ENCODE measurements at places on chromosomes 1 and 21.
A peak's percentile ranks its signal among the peaks of the same experiment; 100 is the strongest.

DNA sequence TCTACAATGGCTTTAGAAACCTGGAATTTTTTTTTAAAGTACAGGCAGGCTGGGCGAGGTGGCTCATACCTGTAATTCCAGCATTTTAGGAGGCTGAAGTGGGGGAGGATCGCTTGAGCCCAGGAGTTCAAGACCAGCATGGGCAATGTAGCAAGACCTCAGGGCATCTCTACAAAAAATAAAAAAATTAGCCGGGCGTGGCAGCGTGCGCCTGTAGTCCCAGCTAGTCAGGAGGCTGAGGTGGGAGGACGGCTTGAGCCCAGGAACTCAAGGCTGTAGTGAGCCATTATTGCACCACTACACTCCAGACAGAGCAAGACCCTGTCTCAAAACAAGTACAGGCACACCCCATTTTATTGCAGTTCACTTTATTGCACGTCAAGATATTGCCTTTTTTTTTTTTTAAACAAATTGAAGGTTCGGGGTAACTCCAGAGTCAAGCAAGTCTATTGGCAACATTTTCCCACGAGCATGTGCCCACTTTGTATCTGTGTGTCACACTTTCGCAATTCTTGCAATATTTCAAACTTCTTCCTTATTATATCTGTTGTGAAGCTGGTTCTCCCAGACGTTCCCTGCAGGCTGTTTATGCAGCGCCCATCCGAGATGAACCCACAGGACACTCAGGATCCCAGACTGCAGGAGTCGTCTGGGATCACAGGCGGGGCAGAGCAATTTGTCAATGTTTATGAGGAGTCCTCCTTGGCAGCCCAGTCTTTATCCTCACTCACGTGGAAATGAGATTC is 4.7 kb downstream of the HES2 start:
- no peak for DNase-seq

GRCh38 chr1:161138431-161138830 is 6.0 kb upstream of the DEDD start:
- no peak for DNase-seq

- DNase-seq, result no peak
Observed at GRCh38 chr1:62781841-62782543, 1.9 kb upstream of the ATG4C start.

DNA sequence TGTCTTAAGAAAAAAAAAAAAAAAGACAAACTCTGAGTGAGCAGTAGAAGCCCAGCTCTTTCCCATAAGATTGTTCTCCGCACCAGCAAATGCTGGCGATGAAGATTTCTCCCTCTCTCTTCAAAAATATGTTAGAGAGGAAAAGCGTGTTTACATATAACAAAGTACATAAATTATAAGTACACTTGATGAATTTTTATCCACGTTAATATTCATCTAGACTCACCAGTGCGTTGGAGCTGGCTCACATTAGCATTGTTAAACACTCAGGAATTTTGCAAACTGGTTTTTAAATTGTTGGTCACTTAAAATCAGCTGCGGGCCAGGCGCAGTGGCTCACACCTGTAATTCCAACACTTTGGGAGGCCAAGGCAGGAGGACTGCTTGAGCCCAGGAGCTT is 56.0 kb downstream of the RUNX3 start:
- peak; percentile 34 for DNase-seq

DNA sequence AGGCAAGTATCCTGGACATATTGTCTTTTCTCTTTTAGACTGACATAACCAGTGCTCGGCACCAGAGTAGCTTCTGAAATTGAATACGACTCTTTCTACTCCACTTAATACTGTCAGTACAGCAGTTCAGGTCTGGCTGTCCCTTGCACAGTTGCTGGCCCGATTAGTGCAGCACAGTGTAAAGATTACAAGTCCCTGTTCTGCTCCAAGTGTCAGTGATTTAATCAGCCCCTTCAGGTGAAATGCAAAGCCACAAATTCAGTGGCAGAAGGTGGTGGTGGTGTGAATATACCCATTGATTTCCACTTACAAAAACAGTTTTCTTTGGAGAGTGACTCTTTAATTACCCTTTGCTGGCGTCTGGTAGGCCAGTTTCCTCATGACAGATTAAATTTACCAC is 545.4 kb downstream of the ADGRL2 start:
- no peak for DNase-seq

GRCh38 chr1:43559714-43560113 is 29.0 kb downstream of the PTPRF start:
- DNase-seq, result no peak

DNA sequence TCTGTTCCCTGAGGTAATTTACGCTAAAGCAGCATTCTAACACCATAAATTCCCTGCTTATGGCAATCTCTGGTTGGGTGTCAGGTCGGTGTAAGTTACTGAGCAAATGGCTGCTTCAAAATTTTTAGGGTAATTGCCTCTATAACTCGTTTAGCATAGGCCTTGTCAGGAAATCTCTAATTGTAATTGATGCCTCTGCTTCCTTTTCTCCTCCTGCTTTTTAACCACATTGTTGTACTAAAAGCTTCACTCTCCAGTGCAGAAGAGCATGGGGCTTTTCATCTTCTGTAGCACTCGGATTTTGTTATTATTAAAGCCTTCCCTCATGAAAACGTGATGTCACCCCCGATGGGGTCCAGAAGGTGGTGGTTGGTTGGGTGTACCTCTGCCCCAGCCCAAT is 141.6 kb upstream of the NBPF11 start:
- no peak for DNase-seq

DNA sequence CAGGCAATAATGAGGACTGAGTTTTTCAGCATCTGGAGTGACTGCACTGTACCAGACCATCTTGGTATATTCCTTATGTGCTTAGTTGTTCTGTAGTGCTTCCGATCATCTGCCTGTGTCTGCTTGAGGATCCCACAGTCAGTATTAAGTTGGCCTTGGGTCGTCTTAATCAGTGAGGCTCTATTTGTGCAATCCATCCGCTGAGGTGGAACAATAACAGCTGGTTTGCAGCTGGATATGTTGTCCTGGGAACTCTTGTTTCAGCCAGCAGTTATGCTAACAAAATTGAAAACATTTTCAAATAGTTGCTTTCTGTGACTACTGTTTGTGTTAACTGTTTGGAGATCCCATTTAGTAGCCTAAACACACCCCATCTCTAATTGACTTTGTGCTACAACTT is 73.7 kb downstream of the LAMC1 start:
- DNase-seq, result no peak

GRCh38 chr1:186152227-186152619 is 222.8 kb downstream of the TPR start:
- no peak for DNase-seq

GRCh38 chr21:46325073-46325912 is 1.3 kb downstream of the PCNT start:
- DNase-seq, result no peak

DNA sequence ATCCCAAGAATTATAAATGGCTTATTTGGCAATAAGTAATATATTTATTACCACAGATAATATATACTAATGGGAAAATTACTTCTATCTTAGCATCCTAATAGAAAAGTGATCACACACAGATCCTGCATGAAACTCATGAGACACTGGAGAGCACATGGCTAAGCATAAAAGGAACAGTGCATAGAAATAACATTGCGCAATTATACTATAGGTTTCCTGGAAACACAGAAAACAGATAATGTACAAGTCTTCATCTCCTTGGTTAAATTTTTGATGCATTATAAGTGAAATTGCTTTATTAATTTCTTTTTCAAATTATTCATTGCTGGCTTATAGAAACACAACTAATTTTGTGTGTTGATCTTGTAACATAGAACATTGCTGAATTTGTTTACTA is 210.4 kb downstream of the USH2A start:
- DNase-seq, result no peak

GRCh38 chr21:15809065-15809464 is 79.3 kb downstream of the USP25 start:
- no peak for DNase-seq

DNA sequence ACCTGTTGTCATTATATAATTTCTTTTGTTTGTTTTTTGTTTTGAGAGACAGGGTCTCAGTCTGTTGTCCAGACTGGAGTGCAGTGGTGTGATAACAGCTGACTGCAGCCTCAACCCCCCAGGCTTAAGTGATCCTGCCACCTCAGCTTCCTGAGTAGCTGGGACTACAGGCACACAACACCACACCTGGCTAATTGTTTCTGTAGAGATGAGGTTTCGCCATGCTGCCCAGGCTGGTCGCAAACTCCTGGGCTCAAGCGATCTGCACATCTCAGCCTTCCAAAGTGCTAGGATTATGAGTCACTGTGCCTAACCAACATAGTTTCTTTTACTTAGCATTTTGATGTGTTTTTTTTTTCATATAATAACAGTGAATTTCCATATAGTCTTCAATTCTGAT is 50.4 kb upstream of the FCRL4 start:
- no peak for DNase-seq

DNA sequence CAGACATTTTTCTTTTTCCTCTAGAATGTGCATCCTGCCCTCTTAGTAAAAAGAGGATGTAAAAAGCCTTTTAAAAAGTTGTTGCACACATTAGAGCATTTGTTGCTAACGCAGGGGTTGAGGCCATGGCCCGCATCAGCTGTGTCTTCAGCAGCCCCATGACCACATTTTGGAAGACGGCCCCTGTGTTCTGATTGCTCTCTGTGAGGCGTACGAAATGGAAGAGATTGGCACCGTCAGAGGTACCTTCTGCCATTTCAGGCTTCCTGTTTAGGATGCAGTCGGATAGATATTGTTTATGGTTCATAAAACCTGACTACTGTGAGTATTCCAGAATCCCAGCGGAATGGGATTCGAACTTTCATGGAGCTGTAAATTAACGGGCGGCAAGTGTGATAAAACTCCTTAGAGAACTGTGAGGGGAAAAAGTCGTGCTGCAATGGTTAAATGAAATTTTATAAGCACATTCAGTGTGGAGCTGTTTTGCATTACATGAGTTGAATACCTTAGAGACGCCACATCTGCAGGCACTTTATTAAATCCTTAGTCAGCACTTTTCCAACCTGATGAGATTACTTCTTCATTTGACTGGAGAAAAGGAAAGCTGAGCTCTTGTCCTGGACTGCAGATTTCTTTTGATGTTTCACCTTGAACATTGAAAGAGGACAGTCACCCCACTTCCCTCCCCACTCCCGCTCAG is 273.9 kb downstream of the TM2D1 start:
- DNase-seq, result no peak

- no peak for DNase-seq
Observed at GRCh38 chr1:178921499-178921898, 50.6 kb upstream of the ANGPTL1 start.

GRCh38 chr1:38000529-38001455 is 4.5 kb downstream of the FHL3 start:
- no peak for DNase-seq

GRCh38 chr1:31957701-31958674 is 19.8 kb upstream of the PTP4A2 start:
- no peak for DNase-seq

DNA sequence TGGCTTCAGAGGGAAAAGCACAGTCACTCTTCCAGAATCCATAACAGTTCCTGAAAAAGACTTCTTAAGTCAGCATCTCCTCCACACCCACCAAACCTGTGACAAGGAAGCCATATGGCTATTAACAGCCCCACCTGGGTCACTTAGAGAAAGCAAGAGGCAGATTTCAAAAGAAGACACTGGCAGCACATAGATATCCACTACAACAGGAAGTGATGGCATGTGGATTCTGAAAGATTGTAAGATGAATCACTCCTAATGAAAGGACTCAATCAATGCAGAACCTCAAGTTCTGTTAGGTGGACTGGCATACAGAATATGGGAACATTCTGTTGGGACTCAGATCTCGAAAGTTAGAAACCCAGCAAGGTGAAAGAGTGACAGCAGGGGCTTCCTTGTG is 365.9 kb downstream of the TGFB2 start:
- no peak for DNase-seq

GRCh38 chr1:178625695-178626094 is 99.3 kb upstream of the RALGPS2 start:
- no peak for DNase-seq

- no peak for DNase-seq
Observed at GRCh38 chr1:232754930-232755329, 50.3 kb upstream of the MAP10 start.

DNA sequence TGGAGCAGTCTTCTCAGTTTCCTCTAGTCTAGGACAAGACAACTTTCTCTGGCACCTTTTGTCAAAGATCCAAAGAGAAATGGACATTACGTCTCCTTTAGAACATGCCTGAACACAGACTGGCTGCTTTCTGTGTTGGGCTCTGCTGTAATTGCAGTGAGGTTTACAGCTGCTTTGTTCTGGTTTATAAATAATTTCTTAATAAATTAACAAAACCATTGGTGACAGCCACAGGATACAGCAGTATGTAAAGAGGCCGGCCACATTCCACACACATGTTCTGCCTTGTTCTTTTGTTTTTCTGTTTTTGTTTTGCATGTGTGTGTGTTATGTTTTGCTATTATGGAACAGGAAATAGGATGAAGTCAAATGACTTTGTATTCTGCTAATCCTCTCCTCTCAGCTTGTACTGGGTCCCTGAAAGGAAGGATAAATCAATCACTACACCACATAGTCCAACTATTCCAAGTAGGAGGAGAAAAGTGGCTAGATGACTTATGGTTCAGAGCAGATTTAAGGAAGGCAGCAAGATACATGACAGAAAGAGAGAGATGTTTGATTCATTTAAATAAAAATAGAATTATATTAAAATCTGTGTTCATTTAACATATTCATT is 161.5 kb upstream of the ESRRG start:
- no peak for DNase-seq

DNA sequence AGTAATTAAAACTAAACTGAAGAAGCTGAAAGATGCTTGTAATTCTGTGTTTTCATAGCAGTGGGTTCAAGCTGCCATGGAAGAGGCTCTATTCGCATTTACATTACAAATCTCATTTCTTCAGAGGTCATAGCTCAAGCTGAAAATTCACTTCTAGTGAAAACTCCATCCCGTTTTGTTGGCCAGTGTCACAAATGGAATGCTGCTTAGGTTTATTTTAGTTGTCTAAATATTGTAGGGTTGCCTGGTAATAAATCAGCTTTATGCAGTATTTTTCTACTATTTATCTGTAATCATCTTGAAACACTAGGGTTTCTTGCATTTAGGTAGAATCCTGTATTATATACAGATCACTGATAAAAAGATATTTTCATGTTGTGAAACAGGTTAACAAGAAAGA is 240.6 kb downstream of the PTBP2 start:
- no peak for DNase-seq

- no peak for DNase-seq
Observed at GRCh38 chr1:30272277-30273020, 450.9 kb downstream of the MATN1 start.

DNA sequence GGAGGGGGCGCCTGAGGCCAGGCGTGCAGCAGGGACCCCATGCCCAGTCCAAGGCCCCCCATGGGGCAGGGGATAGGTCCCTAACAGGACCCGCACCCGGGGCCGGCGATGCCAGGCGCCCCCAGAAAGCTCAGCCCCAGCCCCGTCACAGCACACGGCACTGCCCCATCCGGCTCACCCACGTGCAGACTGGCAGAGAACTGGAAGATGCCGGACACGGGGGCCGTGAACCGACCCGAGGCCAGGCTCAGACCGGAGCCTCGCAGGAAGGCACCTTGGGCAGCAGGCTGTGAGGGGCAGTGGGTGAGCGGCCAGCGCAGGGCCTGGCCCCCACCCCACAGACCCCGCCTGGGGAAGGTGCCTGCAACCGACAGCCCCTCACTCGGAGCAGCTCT is 3.3 kb downstream of the C1QTNF12 start:
- DNase-seq, result no peak

- DNase-seq, result no peak
Observed at GRCh38 chr1:98422816-98423215, 238.7 kb upstream of the SNX7 start.

- DNase-seq, result no peak
Observed at GRCh38 chr1:60185684-60186083, 112.1 kb upstream of the C1orf87 start.

Measured in vagina (tissue), 2 donors.